Activated CD4-positive, alpha-beta T cell treated with anti-CD3 and anti-CD28 coated beads, Interleukin-10, Interleukin-2, amounts not matched to agents 100 ng/mL and 50 ng/mL, durations not matched to agents 16 hours and 8 hours (primary cell): ENCODE measurements at places on chromosomes 2 and 18.

DNA sequence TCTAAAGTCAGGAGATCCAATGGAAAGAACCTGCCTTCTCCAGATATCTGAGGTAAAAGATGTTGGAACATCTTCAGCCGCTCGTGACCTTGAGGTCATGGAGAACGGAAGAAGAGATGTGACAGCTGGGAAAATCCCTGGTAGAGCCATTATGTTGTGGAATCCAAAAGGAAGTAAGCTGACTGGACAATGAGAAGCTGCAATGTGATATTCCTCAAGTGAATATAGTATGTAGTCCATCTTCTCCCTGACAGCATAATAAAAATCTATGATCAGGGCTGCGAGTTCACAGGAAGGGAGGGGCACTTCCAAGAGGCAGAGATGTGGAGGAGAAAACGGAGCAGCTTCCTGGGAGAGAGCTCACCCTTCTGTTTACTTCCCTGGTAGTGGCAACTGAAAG, 201.0 kb upstream of the SP5 start:
- DNase-seq, result no peak

DNA sequence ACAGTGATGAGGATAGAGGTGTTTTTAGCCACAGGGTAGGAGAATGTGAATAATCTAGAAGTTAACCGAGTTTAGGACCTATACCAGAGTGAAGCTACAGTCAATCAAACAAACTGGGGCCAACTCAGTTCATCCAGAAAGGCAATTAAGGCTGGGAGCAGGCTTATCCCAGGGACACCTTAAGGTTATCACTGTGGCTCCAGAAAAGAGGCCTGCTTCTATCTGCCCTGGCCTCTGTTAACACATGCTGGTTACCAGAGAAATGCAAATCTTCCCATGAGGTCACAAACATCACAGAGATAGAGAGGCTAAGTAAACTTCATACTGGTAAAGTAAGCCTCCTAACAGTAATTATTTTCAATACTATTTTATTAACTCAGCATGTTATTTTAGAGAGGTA, 93.2 kb upstream of the GRB14 start:
- DNase-seq, result no peak

- DNase-seq, result no peak
These were observed 469.0 kb upstream of the POU3F3 start for GRCh38 chr2:104384961-104385360.

DNA sequence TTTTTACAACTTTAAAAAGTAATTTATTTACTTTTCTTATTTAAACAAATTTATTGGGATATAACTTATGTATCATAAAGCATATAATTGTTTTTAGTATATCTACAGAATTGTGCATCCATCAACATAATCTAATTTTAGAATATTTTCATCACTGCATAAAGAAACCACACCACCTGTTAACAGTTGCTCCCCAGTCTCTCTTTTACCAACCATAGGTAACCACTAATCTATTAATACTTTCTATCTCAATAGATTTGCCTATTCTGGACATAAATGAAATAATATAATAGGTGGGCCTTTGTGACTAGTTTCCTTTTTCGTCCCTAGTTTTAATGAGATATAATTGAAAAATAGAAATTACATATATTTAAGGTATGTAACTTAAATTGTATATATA, 90.6 kb downstream of the ADAM23 start:
- DNase-seq, result no peak

GRCh38 chr2:47534179-47534919, 131.4 kb downstream of the MSH2 start:
- peak; percentile 35 for DNase-seq

GRCh38 chr2:191234376-191234775, 10.8 kb upstream of the MYO1B start:
- no peak for DNase-seq

GRCh38 chr2:222424729-222425671, 657 bp downstream of the SGPP2 start:
- DNase-seq, result peak; percentile 13

DNA sequence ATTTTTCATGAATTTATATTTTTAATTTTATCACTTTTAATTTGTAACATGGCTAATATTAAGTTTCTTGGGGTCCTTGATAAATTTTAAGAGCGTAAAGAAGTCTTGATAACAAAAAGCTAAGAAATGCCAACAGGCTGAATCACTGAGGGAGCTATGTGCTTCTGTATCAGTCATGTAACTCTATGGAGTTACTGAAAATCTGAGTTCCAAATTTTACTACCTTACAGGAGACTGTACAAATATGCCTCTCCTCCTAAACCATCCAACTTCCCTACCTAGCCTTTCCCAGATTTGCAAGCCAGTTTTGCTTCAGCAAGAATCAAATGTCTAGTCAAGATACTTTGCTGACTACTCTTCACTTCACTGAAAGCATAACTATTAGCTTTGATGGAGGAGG, 35.7 kb downstream of the FEZ2 start:
- no peak for DNase-seq

- no peak for DNase-seq
These were observed 50.9 kb upstream of the ATL2 start for GRCh38 chr2:38427936-38428335.

DNA sequence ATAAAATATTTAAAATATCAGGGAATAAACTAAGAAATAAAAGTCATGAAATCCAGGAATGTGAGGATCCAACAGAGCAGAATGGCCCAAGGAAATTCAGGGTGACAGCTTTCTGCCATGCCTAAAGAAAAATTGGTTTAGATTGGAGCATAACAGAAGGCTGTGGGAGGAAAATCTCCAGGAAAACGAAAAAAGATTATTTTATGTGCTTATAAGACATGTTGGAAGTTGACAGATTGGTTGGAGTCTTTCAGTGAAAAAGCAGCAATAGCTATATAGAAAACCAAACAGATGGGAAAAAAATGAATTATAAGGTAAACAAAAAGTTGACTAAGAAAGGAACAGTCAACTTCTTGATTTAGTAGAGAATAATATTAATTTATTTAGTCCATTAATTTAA, 203.9 kb downstream of the ZRANB3 start:
- DNase-seq, result no peak

DNA sequence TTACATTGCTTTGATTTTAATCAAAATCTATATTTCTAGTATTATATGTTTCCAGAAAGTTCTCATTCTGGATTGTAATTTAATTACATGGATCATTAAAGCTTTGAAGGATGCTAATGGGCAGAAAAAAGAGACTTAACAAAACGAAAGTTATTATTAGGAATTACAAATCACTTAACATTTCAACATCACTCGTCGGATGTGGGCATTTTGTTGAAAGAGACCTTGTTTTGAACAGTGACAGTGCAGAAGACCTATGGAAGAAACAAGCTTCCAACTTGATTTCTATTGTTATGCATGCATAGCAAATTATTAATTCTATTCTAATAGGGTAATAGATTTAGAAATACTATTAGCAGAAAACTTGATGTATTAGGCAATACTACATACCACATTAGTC, 31.4 kb upstream of the DARS1 start:
- no peak for DNase-seq

- DNase-seq, result no peak
These were observed 251.7 kb upstream of the ST6GAL2 start for GRCh38 chr2:107137706-107138105.

DNA sequence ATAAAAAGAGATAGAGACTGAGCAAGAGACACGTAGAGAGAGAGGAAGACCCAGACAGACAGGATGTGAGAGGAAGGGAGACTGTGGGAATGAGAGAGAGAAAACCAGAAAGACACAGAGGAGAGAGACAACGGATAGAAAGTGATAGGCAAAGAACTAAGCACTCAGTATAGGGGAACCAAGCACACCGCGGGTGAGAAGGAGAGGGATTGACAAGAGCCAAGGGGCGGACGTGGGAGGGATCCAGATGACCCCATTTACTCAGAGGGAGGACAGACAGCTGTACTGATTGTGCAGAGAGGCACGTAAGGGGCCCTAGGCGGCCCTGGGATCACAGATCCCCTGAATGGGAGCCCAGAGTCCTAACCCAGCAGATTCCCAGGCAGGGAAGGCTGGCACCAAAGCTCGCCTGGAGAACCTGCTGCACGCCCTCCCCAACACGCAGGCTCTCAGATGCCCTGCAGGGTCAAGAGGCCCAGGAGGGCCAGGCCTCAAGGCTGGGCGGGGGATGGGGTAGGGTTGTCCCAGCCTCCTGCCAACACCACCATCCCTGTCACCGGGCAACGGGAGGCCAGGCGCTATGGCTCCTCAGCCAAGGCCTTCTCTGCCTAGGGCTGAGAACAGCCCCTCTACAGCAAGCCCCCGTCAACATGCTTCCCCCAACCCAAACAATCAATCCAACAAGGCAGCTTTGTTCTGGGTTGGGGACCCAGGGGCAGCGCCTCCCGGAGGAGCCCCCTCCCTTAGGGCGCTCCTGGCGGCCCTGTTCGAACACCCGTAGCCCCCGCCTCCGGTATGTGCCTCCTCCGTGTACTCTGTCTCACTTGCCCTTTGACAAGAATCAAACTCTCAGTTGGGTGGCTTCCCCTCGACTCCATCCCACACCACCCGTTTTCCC, 579 bp downstream of the LOXL3 start:
- DNase-seq, result no peak

DNA sequence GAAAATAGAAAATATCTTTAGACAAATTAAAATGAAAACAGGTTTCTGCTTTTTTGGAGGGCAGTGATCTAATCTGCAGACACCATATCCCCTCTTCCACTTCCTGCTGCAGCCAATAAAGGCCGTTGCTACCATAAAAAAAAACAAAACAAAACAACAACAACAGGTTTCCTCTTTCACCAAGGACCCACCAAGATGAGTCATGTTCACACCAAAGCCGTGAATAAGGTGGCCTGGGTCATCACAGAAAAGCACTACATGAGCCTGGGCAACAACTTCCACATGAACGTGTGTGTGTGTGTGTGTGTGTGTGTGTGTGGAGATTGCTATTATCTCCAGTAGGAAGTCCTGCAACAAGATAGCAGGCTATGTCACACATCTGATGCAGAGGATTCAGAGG, 24.8 kb upstream of the TFCP2L1 start:
- peak; percentile 29 for DNase-seq

- DNase-seq, result no peak
These were observed 3.5 kb upstream of the SMCHD1 start for GRCh38 chr18:2651981-2652380.

DNA sequence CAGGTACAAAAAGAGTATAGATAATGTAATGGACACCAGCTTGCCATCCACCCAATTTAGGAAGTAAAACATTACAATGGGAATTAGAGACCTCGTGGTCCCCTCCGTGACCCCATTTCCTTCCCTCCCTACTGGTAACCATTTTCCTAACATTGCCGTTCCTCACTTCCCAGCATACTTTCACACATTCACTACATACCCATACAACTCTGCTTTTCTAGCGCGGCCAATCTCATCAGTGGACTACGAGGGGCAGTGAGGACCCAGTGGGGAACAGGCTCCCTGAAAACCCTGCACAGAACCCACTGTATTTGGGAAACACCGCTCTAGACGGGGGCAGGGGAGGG, 1.1 kb downstream of the ENOSF1 start:
- DNase-seq, result no peak

GRCh38 chr2:154242687-154243086, 371.0 kb downstream of the GALNT13 start:
- no peak for DNase-seq

- DNase-seq, result no peak
These were observed 57.4 kb downstream of the RHBDD1 start for GRCh38 chr2:226893216-226893615.

- DNase-seq, result no peak
These were observed 7.3 kb upstream of the HTR2B start for GRCh38 chr2:231132129-231132528.

- DNase-seq, result no peak
These were observed 53.5 kb downstream of the NXPH2 start for GRCh38 chr2:138726681-138727080.

GRCh38 chr2:46977899-46978298, 62.3 kb upstream of the MCFD2 start:
- DNase-seq, result no peak

DNA sequence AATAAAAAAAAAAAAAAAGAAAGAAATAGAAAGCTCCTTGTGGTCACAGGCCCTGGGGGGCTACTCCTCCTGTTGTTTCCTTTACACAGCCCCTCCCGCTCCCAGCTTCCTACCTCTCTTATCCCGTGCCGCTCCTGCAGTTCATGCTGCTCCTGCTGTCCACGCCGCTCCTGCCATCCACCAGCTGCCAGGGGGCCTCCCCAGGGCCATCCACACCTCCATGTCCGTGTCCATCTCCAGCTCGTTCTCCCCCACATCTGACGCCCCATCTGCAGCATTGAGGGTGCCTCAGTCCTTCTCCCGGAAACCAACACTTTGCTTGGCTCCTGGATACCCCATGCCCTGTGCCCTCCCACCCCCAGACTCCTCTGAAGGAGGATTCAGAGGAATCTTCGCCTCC, 191.7 kb downstream of the EIPR1 start:
- DNase-seq, result no peak

- no peak for DNase-seq
These were observed 262.3 kb downstream of the NRXN1 start for GRCh38 chr2:50769406-50770181.

DNA sequence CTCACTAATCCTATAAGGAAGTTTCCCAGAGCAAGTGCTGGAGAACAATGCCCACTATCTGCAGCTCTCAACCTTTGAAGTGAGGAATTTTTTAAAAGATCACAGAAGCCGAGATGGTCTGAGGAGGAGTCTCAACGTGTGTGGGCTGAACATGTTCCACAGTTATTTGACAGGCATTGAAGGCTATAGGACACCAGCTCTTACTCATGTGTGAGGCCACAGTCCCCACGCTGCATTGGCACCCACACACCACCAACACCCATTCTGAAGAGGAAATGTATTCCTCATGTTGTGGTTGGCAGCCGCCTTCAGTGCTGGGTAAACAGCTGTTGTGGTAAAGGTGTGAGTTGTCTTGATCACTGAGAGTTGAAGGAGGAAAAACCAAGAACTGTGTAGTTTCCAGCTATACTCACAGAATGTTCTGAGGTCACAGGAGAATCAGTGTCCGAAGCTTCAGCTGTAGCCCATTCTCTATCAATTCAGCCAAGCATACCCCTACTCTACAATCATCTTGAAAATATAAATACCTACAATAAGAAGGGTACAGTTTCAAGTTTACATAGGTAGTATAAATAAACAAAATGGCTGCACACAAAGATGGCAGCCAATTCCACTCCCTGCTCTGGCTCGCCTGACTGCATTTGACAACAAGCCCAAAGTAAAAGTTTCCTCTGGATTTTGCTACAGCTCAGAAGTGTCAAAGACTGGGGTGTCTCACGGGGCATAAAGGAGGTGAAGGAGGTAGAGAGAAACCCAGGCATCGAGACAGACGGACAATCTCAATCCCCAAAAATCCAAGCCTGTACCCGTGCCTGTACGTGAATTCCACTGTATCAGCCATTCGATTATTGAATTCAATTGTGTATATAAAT, 12.1 kb downstream of the CD226 start:
- peak; percentile 95 for DNase-seq

DNA sequence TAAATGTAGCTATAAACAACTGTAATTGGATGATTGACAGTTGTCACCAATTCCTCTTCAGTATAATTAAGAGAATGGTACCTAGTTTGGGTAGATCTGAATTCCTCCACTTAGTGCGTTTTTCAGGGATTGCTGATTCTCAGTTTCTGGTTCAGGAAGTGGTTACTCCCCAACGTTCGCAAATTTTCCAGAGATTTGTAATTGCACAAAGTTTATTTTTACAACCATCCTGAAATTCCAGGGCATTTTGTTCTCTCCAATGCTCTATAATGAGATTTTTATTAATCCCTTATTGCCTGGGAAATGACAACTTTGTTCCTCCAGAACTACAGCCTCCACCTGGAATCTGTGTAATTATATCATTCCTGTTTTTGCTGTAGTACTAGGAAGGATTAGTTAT, 710.6 kb upstream of the ZEB2 start:
- DNase-seq, result no peak

- DNase-seq, result no peak
These were observed 40.9 kb downstream of the SCTR start for GRCh38 chr2:119483395-119483753.

- no peak for DNase-seq
These were observed 50.6 kb upstream of the SPRED2 start for GRCh38 chr2:65482971-65483370.
